Right renal cortex interstitium (tissue), 3 donors: ENCODE measurements at places on chromosomes 12 and 14. TPM values are rescaled to one million over a fixed set of nuclear protein-coding genes. Genes with fewer than 3 reads are reported as not detected.

HCAR1 gene
- polyA plus RNA-seq: 3.2 TPM

GRCh38 chr14:94307410-94307992, 14.4 kb upstream of the SERPINA10 start:
- no peak for DNase-seq

TM9SF1 gene
- polyA plus RNA-seq: 36.9 TPM

DNA sequence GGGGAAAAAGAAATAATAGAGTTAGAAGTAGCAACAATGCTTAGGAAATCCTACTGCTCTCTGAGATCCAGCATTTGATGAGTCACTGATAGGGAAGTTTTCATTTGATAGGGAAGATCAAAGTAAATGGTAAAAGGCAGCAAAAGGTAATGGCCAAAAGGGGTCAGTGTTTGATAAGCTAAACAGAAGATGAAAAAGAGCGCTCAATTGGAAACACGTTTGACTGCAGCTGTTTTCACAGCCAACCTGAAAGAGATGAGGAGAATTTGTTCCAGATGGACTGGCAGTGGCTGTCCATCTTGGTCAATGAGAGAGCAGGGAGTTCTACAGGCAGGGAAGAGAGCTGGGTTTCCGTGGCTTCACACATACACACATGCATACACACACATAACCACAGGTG, 264.2 kb downstream of the TMEM132C start:
- no peak for DNase-seq
